ENCODE measurements at places on chromosomes 13 and 19.
A peak's percentile ranks its signal among the peaks of the same experiment; 100 is the strongest.

DNA sequence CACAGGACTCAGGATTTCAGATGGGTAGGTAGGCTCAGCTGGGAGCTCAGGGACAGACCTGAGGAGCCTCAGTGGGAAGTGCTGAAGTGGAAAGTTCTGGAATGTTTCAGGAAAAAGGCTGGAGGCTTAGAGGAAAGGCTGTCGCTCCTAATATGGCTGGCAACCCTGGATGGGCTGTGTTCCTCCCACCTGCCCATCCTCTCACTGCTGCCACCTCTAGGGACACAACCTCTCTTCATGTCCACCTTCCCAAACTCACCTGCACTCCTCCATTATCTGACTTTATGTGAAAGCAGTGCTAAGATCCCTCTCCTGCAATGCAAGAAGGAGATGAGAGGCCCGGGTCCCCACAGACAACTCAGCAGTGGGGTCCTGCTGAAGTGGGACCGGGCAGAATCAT, 5.8 kb upstream of the CEACAM21 start:
- no peak for DNase-seq

GRCh38 chr13:42073683-42074082, 25.2 kb downstream of the DGKH start:
- DNase-seq = no peak

DNA sequence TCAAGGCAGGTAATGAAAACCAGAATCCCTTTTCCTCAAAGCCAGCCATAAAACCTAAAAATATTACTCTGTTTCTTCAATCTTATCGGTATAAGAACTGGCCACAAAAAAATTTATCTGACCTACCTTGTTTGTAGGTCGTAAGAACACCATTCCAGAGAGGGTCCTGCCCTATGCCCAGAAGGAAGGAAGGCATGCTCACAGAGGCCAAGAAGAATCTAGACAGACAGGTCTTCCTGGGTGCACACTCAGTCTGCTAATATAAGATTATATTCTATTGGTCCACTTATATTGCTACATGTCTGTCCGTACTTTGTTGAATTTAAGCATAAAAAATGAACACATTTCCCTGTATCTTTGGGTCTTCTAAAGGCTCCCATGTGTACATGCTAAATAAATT, 2136.1 kb upstream of the PCDH20 start:
- no peak for DNase-seq

DNA sequence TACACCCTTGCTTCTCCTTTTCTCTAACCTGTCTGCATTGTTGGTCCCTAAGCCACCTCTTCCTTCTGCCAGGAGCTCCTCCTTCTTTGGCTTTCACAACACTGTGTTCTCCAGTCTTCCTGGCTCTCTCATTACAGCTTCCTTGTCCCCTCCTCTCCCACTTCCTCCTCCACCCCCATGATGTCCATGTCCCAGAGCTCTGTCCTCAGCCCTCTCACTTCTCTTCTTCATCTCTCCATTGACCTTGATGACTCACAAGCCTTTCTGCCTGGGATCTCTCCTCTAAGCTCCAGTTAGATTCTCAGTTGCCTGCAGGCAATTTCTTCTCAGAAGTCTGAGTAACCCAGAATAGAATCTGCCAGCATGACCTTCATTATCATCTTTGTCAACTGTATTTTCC, 100.3 kb upstream of the WASF3 start:
- peak; percentile 5 for DNase-seq

DNA sequence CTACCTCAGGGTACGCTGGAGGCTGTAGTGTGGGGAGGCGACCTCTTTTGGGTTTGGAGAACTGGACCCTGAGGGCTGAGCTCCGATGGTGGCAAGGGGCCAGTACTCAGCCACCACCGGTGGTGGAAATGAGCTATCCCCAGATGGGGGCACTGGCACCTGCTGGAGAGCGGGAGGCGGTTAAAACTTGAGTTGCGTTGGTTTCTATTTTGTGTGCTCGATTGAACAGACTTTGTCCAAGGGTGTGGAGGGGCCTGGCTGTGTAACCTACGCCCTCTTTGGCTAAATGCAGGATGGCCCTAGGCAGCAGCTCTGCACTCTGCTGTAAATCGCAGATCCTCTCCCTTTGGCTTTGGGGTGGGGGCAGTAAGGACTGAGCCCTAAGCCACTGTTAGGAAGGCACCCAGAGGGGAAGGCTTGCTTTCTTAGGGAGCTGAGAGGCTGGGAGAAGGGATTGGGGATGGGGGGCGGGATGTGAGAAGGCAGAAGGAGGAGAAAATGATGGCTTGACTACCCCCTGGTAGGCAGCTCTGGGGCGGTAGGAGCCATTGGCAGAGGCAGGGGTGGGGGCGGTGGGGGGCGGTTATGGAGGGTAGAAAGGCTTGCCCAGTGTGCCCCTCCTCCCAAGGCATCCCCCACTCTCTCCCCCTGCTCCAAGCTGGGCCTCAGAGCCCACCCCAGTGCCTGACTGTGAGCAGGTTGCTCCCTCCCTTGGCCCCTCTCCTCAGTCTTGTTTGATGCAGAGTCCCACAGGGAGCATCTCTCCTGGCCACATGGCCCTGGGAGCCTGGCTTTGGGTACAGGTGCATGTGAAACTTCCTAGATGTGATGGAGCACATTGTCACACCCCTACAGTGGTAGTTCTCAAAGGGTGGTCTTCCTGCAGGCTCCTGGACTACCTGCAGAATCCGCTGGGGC, 5.0 kb downstream of the VSTM2B start:
- no peak for DNase-seq

All from adipocyte (in vitro differentiated cells).